ENCODE measurements at places on chromosomes 16 and 17.

DNA sequence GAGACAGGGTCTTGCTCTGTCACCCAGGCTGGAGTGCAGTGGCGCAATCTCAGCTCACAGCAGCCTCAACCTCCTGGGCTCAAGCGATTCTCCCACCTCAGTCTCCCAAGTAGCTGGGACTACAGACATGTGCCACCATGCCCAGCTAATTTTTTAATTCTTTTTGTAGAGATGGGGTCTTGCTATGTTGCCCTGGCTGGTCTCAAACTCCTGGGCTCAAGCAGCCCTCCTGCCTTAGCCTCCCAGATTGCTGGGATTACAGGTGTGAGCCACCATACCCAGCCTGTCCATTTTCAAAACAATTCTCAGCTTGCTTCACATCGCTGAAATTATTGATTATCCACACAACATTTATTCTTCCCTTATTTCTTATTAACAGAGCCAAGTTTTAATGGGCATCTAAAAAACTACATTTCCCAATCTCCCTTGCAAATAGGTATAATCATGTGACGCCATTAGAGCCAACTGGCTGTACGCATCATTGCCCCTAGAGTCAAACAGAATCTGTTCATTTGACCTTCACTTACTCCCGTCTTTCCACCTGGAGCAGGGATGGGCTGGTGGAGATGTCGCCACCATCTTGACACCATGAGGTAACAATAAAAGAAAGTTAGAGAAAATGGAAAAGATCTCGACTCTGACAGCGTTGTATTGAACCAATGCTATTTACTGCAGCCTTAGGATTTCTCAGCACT lies 148.0 kb upstream of the FOXF1 start:
- peak; percentile 53 for DNase-seq

GRCh38 chr16:10178080-10178479 lies 4.1 kb downstream of the GRIN2A start:
- DNase-seq: no peak

DNA sequence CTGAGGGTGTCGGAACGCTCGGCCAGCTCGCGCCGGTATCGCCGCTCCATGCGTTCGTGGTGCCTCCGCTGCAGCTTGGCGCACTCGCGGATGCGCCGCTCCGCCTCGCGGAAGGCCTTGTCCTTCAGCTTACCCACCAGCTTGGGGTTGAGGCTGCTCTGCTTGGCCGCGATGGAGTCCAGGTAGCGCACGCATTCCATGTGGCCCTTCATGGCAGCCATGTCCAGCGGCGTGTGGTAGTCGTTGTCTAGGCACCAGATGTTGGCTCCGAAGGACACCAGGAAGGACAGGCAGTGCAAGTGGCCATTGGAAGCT lies 2.8 kb downstream of the USH1G start:
- no peak for DNase-seq

DNA sequence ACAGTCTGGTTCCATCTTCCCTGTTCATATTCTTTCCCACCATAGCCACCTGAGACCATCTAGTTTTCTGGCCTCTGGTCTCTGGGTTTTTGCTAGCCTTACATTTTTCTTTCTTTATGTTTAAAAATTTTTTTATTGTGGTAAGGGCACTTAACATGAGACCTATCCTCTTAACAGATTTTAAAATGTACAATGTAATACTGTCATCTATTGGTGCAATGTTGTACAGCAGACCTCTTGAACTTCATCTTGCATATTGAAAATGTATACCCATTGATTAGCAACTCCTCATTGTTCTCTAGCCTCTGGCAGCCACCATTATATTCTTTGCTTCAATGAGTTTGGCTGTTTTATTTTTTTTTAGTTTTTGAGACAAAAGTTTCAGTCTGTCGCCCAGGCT lies 39.2 kb downstream of the ITGAM start:
- no peak for DNase-seq

GRCh38 chr16:87461466-87461991 lies 31.3 kb downstream of the ZCCHC14 start:
- DNase-seq: peak; percentile 67
